Adipocyte (in vitro differentiated cells): ENCODE measurements at places on chromosomes 1 and 21.
A peak's percentile ranks its signal among the peaks of the same experiment; 100 is the strongest.

GRCh38 chr1:222045236-222045635, 303.3 kb upstream of the DUSP10 start:
- no peak for DNase-seq

GRCh38 chr21:46423546-46424038, 35.1 kb upstream of the DIP2A start:
- DNase-seq: no peak

DNA sequence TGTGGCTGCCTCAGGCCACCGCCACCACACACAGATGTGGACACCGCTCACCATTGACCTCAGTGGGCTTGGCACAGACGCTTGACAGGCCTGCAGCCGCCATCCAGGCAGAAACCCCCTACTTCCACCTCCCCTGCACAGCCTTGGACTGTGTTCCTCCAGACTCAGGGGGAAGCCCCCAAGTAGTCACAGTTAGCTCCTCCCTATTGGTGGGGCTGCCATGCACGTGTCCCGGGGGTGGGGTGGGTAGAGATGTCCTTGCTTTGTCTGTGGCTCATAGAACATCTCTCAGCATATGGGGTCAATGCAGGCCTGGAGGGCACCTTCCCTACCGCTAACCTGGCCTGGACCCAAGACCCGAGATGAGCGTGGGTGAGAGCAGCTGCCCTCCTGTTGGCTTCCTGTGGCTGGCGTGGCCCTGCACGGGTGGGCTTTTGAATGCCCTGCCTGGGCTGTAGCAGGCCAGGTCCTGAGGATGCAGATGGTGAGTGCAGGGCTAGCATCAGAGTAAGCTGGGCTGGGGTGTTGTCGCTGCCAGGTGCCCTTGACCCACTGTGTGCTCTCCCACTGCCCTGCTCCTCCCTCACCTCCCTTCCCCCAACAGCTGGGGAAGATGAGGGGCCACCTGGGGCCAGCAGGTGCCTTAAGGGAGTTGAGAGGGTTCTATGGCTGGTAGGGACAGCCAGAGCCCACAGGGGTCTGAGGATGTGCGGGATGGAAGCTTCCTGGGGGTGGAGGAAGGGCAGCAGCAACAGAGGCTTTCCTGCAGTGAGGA, 6.2 kb downstream of the CROCC start:
- DNase-seq: no peak

- DNase-seq: no peak
Observed at GRCh38 chr1:66445492-66446181, 88.3 kb upstream of the SGIP1 start.

- DNase-seq: no peak
Observed at GRCh38 chr1:177163844-177164379, 600 bp downstream of the ASTN1 start.

DNA sequence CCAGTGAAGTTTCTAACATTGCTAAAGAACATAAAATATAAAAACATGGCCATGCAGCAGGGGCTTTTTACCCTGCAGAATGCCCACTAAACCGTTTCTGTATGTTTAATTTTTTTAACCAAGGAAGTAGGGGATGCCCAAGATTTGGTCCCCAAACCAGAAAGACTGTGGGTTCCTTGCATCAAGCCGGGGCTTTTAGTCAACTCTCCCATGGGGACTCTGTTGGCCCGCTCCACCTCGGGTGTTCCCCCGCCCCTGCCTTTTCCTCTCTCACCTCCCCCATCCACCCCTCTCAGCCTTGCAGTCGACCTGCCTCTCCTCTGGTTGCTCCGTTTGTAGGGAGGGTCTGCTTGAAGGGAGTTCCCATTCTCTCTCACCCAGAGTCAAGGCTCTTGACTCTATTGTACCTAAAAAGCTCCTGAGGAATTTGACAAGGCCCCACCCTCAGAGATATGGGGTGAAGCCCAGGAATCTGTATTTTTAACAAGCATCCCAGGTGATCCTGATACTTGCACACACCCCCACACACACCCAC, 117.5 kb downstream of the TOMM20 start:
- no peak for DNase-seq

- no peak for DNase-seq
Observed at GRCh38 chr1:24969596-24970398, 39.7 kb upstream of the RUNX3 start.

- no peak for DNase-seq
Observed at GRCh38 chr1:116096013-116096618, 15.1 kb upstream of the MAB21L3 start.

DNA sequence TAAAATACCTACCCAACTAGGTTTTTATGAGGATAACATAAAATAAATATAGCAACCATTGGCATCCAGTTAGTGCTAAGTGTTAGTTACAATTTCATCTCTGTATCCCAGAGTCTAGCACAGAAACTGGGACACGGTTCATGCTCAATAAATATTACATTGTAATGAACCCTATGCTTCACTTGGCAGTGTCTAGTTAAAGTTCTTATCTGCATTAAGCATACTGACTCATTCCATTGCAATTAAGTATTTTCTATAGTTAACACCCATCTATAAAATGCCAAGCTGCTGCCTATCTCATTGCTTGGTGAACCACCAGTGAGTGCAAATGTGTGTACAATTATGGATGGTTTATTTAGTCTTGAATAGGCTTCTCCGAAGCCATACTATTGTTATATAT, 15.2 kb downstream of the CHML start:
- DNase-seq: no peak

GRCh38 chr1:1137256-1138045, 21.6 kb upstream of the C1orf159 start:
- DNase-seq: no peak

- DNase-seq: no peak
Observed at GRCh38 chr1:41640141-41640751, 155.8 kb upstream of the EDN2 start.

DNA sequence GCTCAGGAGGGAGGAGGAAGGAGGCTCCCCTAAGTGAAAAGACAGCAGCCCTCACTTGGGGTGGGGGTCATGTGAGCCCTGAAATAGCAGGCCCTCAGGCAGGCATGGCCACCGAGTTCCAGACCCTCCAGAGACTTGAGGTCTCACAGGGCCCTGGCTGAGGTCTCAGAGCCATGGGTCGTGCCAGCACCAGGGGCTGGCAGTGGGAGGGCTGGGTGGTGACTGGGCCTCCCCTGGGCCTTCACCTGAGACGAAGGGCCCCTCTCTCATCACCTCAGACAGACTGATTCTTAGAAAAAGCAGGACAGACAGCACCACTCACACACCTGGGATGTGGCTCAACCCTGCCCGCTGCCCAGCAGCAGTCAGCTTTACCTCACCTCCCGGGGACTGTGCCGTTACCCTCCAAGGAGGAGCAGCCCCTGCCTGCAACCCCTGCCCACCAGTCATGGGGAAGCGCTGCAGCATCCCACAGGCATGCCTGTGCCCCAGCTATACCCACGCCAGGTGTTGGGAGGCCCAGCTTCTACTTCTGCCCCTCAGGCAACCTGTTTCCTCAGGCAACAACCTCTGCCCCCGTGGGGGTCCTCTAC, 42.6 kb upstream of the LRP8 start:
- DNase-seq: no peak

- DNase-seq: no peak
Observed at GRCh38 chr1:51953079-51953478, 37.4 kb downstream of the RAB3B start.

DNA sequence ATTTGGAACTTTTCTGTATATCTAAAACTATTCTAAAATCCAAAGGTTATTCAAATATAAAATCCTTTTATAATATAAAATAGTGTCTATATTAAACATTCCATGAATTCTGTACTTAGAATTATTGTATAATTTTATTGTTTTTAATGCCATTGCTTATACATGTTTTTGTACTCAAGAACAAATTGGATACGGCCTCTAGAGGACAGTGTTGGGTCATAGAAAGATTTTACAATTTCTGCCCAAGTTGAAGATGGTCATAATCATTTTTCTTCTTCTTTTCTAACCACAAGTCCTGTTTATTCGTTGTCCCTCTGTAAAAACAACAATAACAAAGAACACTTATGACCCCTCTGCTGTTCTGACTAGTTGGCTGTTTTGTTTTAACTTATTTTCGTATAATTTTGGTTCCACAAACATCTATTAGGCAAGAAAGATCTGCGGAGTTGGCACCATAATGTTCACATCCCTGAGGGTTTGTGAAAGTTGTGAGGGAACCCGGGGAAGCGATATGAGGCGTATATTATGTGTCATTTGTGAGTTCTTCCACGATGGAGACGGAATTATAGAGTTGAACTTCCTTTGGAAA, 75.7 kb upstream of the KIF26B start:
- peak; percentile 80 for DNase-seq

DNA sequence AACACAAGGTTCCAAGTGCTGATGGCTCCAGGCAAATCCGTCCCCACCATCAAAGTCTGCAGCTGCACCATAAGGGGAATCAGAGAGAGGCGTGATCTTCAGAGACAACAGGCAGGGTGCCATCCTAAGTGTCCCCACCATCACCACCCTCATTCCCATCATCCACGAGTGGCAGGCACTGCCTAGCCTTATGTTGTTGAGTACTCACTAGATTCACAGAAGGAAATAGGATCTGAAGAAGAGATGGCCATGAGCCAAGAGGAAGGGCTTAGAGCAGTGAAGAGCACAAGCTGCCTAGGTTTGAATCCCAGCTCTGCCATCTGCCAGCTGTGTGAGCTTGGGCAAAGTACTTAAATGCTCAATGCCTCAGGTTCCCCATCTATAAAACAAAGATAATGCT, 207.3 kb upstream of the CSF3R start:
- no peak for DNase-seq

GRCh38 chr1:58442114-58442513, 104.4 kb downstream of the OMA1 start:
- DNase-seq: peak; percentile 44

DNA sequence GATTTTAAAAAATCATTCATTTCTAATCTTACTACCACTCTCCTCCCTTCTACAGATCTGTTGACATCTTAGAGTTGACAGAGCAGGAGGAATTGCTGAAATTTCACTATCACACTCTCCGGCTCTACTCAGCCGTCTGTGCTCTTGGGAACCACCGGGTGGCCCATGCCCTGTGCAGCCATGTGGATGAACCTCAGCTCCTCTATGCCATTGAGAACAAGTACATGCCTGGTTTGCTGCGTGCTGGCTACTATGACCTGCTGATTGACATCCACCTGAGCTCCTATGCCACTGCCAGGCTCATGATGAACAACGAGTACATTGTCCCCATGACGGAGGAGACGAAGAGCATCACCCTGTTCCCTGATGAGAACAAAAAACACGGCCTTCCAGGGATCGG, 276.7 kb downstream of the ZP4 start:
- no peak for DNase-seq

DNA sequence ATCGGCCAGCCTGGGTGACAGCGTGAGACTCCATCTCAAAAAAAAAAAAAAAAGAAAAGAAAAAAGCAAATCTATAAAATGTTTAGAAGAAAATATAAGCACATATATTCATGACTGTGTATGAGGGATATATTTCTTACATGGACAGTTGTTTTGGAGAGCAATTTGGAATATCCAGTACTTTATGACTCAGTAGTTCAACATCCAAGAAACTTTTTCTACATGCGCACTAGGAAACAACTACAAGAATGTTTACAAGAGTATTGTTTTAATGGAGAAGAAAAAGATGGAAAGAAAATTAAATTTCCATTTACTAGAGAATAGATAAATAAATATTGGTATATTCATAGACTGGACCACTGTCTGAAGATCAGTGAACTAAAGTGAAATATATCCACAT, 77.5 kb downstream of the MAST2 start:
- DNase-seq: peak; percentile 33

GRCh38 chr1:86773341-86774288, 69.2 kb downstream of the SH3GLB1 start:
- DNase-seq: peak; percentile 39

DNA sequence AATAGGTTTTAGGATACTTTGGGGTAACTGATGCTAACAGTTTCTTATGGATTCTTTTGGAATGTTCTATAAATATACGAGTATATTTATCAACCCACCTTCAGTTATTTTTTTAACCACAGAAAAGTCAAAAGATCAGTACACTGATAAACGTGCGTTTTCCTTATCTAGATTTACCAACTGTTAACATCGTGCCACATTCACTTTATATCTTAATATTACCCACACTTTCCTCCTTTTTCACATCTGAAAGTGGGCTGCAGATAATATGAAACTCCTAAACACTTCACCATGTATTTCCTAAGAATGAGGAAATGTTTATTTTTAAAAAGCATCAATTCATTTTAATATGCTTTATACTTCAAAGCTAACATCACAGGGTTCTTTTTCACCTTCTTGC, 7.7 kb downstream of the ATF6 start:
- no peak for DNase-seq

DNA sequence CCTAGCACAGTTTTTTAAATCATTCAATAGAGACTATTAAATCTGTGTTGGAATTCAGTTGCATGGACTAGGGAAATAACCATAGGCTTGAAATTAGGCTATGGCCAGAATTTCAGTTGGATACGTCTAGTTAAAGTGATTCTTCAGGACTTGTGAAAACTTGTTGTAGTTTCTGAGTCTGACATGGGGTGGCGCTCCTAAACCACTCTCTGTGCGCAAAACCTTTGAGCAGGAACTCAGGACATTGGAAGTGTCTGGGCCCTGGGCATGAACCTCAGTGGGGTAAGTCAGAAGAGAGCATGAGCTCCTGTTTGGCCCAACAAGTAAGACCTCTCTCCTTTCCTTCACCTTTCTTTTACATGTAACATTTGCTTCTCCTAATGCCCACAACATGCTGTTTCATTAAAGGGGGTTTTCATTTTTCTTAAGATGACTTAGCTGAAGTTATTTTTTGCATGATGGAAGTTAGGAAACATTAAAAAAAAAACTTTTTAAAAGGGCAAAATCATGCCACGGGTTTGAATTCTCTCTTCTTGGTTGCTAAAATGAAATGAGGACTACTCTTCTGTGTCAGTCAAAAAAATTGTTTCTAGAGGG, 17.1 kb upstream of the CCDC190 start:
- DNase-seq: peak; percentile 89

GRCh38 chr1:116827607-116828105, 73.4 kb downstream of the CD2 start:
- DNase-seq: no peak
